ENCODE measurements at places on chromosomes 7 and 10. TPM values are rescaled to one million over a fixed set of nuclear protein-coding genes. Genes with fewer than 3 reads are reported as not detected.

- DNase-seq, result no peak
These were observed 2.0 kb downstream of the SRI start for GRCh38 chr7:88217675-88218428.

DNA sequence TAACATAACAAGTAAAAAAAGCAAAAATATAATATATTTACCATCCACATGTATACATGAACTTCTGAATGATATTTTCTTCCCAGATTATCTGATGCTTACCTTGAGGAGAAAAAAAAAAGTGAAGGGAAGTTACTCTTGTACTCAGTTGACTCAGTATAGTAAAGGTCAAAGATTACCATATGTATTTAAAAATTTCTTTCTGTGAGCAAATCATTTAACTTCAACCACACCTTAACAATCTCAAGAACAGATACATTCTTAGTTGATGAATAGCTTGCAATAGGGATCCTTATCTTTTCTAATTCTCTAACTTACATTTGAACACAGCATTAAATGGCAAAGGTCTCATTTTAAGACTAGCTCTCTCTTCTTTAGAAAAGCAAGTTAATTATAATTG is 29.8 kb downstream of the PRR15 start:
- DNase-seq, result no peak

GRCh38 chr7:80417211-80417793 is 94.6 kb downstream of the GNAT3 start:
- DNase-seq, result no peak

- DNase-seq, result no peak
These were observed 68.7 kb downstream of the CAV1 start for GRCh38 chr7:116593359-116594075.

DNA sequence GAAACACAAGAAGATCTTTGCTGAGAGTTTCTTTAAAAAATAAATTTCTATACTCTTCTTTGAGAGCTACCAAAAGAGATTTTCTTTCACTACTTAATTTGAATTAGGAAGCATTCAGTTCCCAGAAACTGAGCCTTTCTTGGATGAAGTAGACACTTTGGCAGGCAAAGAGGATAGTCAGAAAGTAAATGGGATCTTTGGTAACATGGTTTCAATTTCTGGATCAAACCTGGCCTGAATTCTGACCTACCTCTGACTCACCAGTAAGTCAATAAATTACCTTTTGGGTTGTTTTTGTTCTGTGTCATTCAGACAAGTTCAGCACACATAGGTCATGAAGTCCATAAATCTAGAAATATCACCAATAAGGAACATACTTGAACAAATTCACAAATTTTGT is 26.8 kb upstream of the CABCOCO1 start:
- no peak for DNase-seq

TSPAN13 gene
- polyA plus RNA-seq, result 10.1 TPM

EPO gene
- not detected for polyA plus RNA-seq

DNA sequence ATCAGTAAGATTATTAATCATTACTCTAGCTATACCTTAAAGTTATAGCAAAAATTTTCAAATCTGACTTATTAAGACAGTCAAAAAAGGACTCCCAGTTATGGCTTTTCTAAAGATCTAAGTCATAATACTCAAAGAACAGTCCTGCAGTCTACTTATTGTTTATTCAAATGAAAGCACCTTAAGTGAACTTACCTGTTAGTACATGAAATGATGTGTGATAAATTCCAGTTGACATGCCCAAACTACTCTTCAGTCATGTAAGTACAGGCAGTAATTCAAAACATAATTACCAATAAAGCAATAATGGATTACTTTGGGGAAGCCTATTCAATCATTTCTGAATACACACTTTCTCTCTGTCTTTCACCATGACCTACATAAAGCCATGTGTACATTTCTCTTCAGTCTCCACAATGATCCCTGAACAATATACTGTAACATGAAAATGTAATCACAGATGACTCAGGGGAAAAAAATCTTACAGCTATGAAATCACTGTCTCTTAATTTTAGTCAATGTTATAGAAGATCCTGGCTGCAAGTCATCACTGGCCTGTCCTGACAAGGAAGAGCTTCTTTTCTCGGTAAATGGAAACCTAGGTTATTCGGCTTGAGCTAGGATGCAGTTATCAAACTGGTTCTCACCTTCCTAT is 420.7 kb upstream of the LRRTM3 start:
- no peak for DNase-seq

GRCh38 chr10:97788552-97789442 is 17.0 kb upstream of the SFRP5 start:
- DNase-seq, result no peak

GRCh38 chr7:55275291-55276200 is 89.6 kb upstream of the LANCL2 start:
- no peak for DNase-seq

SPDYE8 gene
- 0.10 TPM for polyA plus RNA-seq

GIMAP8 gene
- polyA plus RNA-seq, result not detected

DNA sequence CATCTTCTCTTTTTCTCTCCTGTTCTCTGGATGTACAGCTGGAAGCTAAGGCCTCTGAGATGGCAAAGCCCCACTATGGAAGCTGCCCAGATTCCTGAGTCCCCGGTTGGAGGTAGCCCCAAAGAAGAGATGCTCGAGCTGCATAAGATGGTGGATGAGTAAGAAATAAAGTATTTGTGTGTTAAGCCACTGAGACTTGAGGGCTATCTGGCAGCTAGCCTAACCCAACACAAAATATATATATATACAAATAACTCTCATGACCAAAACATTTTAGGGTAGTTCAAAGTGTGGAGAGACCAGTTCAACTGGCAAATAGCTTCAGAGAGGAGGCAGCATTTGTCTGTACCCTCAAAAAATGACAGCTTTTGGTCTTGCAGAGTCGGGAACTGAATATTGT is 72.4 kb upstream of the PDE1C start:
- DNase-seq, result no peak

- no peak for DNase-seq
These were observed 25.3 kb downstream of the CCDC6 start for GRCh38 chr10:59880971-59881510.

DNA sequence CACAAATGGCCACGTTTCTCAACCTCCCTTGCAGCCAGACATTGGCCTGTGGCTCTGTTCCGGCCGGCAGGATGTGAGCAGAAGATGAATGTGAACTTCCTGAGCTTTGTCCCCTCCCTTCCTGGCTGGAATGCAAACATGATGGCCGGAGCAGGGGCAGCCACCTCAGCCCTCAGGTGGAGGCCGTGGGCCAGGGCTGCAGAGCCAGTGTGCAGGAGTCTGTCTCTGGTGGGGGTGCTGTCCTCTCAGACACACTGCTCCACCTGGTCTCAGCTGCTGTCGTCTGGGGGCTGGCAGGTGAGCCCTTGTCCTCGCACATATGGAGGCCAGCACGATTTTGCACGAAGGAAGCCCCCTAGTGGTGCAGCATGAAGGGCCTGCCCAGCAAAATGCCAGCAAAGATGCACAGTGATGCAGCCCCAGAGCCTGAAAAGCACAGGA is 25.3 kb upstream of the PWWP2B start:
- DNase-seq, result no peak

GRCh38 chr10:24086296-24087086 is 122.4 kb upstream of the KIAA1217 start:
- no peak for DNase-seq

DNA sequence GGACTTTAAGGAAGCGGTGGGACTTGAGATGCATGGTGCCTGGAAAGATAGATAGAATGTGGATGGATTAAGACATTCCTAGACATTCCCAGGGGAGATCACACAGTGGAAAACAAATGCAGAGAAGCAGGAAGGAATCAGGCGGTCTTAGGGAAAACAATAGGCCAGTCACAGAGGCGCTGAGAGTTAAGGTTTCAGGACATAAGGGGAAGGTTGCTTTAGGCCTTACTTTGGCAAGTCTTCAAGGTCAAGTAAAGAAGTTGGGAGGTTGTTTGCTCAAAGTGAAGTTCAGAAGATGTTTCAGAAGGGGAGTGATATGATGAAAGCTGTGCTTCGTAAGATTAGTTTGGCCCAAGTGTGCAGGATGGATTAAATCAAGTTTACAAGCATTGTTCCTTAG is 109.4 kb downstream of the SUGCT start:
- DNase-seq, result no peak

GRCh38 chr10:132508581-132509443 is 28.8 kb upstream of the INPP5A start:
- no peak for DNase-seq

DNA sequence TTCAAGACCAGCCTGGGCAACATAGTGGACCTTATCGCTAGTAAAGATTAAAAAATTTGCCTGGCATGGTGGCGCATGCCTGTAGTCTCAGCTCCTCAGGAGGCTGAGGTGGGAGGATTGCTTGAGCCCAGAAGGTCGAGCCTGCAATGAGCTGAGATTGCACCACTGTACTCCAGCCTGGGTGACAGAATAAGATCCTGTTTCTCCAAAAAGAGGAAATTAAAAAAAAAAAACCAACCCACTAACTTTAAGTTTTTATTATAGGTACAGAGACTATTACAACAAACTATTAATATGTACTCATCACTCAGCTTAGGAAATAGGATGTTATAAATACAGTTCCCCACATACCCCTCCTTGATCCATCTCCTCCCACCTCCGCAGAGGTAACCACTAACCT is 30.2 kb downstream of the DHTKD1 start:
- DNase-seq, result no peak

- no peak for DNase-seq
These were observed 15.3 kb downstream of the TPK1 start for GRCh38 chr7:144820552-144820951.

DNA sequence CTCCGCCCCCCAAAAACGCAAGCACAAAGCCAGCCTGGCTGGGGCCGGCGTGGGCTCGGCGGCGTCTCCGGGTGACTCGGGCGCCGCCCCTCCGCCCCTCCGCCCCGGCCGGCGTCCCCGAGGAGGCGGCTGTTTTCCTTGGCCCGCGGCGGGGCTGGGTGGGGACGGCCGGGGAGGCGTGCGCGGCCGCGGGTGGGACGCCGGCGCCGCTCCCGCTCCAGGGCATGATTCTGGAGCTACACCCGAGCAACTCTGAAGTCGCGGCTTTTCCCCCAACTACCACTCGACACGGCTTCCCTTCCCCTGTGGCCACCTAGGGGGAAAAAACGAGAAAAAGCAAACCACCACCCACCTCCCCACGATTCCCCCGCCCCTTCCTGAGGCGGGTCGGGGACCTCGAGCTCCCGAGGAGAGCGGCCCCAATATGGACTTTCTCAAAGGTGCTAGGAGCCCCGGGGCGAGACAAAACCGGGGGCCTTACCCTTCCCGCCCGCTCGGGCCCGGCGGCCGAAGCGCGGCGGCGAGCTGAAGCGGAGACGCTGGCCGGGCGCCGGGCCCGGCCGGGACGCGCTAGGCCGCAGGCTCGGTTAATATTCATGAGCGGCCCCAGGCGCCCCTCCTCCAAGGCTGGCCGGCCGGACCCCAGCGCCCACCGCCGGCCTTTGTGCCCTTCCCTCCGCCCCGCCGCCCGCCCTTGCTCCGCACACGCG is 856 bp downstream of the ARHGAP21 start:
- no peak for DNase-seq

IFIT1B gene
- polyA plus RNA-seq, result not detected

GDI2 gene
- 326 TPM for polyA plus RNA-seq

DNA sequence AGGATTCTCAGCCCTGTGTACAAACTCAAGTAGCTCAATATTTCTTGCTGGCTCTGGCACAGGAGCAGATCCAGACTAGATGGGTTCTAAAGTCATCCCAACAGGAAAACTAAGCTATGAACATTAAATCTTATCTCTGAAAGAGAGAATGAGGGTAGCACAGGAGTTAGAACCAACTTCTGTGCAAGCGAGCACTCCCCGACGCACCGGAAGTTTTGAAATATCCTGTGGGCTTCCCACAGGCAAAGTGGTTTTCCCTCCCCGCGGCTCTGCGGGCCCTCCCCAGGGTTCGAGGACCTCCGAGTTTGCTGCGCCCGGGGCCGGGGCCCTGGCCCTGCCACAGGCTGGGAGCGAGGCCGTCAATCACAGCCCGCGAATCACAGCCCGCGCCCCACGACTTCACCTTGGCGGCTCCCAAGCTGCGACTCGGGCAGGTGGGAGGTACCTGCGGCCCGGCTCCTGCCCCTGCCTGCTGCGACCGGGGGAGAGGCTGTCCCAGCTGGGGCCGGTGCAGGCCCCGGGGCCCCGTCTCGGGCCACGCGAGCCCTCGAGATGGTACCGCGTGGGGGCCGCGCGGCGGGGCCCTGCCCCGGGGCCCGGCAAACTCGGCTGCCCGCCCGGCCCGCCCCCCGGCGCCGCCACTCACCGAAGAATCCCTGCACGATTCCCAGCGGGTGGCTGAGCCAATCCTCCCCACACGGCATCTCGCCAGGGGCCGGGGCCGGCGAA is 598 bp downstream of the MCMBP start:
- no peak for DNase-seq

DNA sequence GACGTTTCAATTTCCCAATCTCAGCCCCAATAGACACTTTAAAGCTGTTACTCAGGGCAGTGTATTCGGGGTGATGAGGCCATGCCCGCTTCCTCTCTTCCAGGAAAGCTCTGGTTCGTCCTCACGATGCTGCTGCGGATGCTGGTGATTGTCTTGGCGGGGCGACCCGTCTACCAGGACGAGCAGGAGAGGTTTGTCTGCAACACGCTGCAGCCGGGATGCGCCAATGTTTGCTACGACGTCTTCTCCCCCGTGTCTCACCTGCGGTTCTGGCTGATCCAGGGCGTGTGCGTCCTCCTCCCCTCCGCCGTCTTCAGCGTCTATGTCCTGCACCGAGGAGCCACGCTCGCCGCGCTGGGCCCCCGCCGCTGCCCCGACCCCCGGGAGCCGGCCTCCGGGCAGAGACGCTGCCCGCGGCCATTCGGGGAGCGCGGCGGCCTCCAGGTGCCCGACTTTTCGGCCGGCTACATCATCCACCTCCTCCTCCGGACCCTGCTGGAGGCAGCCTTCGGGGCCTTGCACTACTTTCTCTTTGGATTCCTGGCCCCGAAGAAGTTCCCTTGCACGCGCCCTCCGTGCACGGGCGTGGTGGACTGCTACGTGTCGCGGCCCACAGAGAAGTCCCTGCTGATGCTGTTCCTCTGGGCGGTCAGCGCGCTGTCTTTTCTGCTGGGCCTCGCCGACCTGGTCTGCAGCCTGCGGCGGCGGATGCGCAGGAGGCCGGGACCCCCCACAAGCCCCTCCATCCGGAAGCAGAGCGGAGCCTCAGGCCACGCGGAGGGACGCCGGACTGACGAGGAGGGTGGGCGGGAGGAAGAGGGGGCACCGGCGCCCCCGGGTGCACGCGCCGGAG is 2.6 kb downstream of the GJD4 start:
- no peak for DNase-seq

DNA sequence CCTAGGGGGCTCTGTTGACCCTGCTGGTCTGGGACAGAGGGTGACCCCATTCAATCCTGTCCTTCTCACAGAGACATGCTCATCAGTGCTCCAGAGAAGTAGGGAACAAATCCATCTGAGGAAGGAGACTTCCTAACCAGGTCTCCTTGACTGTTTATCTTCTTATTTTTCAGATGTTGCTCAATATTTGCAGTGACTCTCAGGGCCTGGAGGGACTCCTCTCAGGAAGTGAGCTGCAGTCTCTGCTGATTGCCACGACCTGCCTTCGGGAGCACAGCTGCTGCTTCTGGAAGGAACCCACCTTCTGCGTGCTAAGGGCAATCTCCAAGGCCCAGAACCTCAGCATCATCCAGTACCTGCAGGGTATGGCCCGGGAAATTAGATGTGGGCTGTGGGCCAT is 41.0 kb downstream of the WDFY4 start:
- DNase-seq, result no peak

MRC1 gene
- not detected for polyA plus RNA-seq
